ENCODE measurements at places on chromosomes 1 and 21.

DNA sequence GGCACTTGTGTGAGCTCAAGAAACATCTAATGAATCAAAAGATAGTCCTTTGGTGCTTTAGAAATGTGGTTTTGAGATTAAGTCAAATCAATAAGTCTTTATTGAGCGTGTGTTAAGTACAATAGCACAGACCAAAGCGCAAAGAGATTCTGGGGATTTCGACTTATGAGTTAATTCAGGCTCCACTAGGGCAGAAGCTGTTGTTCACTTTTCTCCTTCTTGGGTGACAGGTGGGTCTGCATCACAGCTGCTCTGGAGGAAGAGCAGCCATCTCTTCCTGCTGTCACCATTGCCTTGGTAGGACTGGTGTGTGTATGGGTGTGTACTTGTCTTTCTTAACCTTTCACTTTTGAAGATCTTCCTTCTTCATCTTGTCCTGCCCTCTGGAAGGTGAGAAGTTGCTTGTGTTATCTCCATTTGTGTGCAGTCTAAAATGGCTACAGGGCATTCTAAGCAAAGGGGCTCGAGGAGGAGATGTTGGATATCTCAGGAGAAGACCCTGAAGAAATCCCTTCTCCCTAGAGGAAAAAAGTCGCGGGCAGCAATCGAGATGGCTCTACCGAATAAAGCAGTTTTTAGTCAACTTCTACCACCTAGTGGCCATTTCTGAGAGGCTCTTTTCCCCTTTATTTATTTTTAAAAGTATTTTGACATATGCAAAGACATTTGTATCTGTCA, 22.9 kb upstream of the DISC1 start:
- DNase-seq: no peak

- DNase-seq: no peak
Observed at GRCh38 chr1:50417946-50418599, 5.2 kb downstream of the DMRTA2 start.

GRCh38 chr21:35945089-35945671, 115.1 kb downstream of the SETD4 start:
- no peak for DNase-seq

DNA sequence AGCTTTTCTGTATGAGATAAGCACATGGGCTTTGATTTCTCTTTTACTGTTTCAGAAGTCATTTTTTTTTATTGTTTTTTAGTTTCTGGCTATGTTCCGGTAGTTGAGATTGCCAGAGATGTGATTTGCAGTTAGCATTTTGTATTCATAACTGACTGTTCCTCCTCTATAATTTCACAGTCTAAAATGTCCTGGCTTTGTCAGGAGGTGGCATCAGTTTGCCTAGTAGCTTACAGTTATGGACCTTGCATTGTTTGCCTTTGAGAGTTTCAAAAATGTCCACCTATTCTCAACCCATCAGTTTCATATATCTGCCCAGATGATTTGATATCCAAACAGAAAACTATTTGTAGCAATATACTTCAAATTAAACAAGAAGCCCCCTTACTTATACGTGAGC, 39.5 kb upstream of the ST6GALNAC3 start:
- DNase-seq: no peak

GRCh38 chr1:66175581-66175980, 358.4 kb upstream of the SGIP1 start:
- no peak for DNase-seq

DNA sequence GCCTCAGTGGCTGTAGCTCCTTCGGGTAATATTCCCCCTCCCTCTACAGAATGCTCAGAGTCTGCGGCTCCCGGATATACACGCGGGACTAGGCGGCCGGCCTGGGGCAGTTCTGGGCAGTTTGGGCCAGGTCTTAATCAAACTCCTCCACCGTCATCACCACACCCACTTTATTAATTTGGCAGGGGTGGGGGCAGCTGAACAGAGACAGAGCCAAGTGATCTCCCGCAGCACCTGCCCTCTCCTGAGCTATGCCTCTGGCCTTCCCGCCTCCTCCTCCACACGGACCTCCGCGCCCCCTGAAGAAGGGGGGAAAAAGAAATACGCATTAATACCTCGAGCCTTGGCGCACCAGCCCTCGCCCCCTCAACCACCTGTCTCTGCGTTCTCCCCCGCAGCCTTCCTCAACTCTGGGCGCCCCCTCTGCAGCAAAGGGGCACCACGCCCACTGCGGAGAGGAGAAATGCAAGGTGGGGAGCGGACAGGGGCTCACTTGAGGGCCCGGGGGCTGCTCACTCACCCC, 42.6 kb downstream of the CD34 start:
- no peak for DNase-seq

DNA sequence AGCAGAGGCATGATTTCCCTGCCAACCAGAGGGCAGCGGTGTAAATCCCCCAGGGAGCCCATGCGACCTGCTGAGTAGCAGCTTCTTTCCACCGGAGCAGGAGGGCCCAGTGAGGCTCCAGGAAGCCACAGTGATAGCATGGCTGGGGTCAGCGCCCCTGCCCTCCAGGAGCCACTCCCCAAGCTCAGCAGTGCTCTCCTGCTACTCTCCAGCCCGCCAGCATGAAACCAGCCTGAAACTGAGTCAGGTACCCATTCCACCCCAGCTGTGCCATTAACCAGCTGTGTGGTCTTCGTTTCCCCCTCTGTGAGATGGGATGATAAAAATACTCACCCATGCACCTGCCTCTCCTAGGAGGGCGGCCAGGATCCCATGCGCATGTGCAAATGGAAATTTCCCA, 123.8 kb upstream of the TMEM51 start:
- DNase-seq: no peak

DNA sequence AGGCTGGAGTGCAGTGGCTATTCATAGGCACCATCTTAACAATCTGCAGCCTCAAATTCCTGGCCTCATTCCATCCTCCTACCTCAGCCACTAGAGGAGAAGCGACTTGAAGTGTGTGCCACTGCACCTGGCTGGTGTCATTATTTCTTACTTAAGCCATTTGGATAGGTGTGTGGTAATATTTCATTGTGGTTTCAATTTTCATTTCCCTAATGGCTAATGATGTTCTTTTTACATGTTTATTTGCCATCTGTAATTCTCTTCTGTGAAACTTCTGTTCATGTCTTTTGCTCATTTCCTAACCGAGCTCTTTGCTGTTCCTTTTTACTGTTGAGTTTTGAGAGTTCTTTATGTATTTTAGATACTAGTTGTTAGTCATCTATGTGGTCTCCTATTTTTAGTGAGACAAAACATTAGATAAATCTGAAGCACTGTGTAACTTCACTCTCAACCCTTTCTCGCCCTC, 66.8 kb downstream of the SLC27A3 start:
- no peak for DNase-seq

DNA sequence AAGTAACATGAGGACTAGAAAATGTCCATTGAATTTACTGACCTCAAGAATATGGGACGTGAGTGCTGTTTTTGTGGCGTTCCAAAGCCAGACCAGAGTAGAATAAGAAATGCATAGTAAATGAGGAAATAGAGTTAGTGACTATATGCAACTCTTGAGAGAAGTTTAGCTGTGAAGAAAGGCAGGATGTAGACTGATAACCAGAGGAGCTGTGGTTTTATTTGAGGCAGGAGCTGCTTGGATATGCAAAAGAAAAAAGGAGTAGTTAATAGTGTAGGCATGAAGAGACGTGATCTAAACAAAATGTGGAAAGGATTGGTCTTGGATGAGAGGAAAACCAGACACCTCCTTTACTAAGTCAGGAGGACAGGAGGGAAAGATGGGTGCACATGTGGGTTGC, 28.2 kb downstream of the DNAH14 start:
- DNase-seq: no peak

GRCh38 chr1:167605576-167605975, 24.5 kb upstream of the RCSD1 start:
- DNase-seq: no peak

DNA sequence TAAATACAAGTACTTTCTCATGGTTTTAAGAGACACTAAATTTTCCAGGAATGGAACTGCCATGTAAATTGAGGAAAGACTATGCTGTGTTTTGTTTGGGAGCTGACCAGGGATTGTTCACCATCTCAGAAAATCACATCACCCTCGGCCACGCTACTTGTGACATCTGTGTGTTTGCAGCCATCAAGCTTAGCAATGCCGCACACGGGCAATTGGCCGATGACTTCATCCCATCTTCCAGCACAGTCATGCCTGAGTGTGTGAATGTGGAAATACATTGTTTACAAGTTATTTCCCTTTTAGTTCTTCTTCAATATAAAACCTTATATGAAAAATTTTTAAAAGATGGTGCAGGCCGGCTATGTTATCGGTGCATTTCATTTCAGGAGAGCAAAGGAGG, 121.6 kb downstream of the GLIS1 start:
- DNase-seq: no peak

GRCh38 chr21:15139898-15140297, 75.1 kb upstream of the NRIP1 start:
- no peak for DNase-seq

GRCh38 chr1:70142075-70142474, 63.3 kb downstream of the LRRC40 start:
- no peak for DNase-seq

DNA sequence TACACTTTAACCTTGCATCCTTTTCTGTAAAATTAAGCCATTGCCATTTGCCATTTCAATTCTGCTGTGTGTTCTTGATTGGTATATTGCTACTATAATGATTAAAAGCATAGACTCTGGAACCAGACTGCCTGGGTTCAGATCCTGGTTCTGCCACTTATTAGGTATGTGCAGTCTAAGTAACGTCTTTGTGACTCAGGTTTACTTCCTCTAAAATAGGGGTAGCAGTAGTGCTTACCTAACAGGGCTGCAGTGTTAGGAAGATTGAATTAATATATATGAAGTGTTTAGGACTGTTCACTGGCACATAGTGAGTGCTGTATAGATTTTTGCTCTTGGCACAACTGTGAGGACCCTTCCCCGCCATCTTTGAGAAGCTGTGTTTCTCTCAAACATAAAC, 4.4 kb downstream of the CDC42 start:
- DNase-seq: no peak

- DNase-seq: no peak
Observed at GRCh38 chr1:67611846-67612245, 73.2 kb upstream of the GADD45A start.

- DNase-seq: no peak
Observed at GRCh38 chr1:240033406-240033805, 58.3 kb upstream of the FMN2 start.

- DNase-seq: no peak
Observed at GRCh38 chr1:2141025-2141424, 53.5 kb downstream of the FAAP20 start.

DNA sequence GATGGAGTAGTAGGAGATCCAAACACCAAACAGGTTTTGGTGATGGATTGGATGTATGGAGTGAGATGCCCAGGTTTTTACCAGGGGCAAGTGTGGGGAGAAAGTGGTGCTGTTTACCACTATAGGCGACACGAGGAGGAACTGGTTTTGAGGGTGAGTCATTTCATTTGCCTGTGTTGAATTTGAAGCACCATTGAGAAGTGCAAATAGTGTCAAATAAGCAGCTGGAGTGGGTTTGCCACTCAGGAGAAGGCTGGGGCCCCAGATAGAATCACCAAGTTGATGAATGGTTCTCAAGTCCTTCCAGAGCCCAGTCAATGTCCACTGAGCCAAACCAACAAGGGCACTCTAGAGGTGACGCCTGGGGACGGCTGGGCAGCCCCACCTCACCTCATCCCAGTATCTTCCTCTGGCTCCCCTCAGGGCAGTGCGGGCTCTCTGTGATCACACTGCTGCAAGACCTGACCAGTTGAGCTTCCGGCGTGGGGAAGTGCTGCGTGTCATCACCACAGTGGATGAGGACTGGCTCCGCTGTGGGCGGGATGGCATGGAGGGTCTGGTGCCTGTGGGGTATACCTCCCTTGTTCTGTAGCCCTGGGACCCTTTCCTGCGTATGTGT, 9.4 kb downstream of the RUSC1 start:
- no peak for DNase-seq

DNA sequence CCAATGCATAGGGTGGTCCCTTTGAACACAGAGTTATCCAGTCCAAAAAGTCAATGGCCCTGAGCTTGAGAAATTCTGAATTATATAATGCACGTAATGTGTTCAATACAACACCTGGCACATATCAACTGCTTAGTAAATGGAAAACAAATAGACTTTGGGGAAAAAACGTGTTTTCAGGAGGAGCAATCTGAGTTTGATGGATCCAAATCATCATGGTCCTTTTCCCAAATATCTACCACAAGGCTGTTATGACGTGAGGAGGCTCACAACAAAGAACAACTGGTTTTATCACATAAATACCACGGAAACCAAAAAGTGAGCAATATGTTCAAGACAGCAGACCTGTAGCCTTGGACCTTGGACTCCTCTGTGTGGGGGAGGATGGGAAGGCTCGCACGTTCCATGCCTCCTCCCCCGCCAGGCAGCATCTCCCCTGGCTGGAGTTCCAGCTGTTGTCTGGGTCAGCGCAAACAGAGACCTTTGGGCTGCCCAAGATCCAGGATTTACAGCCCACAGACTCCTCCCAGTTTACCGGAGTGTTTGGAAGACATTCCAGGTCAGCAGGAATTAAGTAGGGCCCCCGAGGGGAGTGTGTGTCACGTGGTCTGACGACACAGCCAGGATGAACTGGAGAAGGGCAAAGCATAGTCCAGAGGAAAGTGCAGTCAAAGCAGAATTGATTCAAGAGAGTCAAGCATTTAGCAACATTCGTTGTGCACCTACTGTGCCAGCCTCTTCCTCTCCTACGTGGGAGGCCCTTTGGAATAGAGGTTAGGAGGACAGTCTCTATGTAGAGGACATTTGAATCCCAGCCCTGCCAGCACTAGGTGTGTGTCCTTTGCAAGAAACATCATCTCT, 32.2 kb upstream of the MED18 start:
- DNase-seq: no peak

DNA sequence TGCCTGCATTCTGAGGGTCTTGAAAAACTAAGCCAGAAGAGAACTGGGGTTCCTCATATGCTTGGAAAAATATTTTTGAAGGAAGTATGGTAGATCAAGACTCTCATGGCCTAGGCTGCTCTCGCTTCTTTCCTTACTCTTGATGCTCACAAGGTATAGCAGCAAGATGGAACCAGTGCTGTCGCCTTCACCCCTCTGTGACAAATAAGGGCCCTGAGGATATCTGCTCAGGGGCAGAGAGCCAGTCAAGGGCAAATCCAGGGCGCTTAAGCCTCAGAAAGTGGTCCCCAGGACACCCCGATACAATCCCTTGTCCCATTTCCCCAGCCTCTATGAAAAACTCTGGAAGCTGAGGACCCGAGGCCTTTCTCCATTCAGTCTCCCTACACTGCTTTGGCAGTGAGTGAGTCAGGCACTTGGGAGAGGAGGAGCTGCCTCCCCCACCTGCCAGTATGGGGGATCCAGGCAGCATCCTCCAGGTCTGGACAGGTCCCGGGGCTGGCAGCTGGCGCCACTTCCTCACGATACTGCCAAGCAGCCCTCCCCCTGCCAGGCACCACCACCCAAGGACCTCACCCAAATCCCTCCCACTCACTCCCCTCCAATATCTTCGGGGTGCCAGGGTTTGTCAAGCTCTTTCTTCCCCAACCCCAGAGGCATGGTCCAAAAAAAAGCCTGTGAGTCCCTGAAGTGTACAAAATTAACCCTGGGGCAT, 1.3 kb downstream of the IGSF9 start:
- no peak for DNase-seq

GRCh38 chr1:199269241-199269640, 630.4 kb downstream of the PTPRC start:
- DNase-seq: no peak
